ENCODE measurements at places on chromosomes 1 and 21.

- no peak for DNase-seq
Observed at GRCh38 chr1:42328916-42329496, 6.0 kb downstream of the FOXJ3 start.

- DNase-seq, result peak; percentile 84
Observed at GRCh38 chr1:155063550-155064110, at the start of gene EFNA4. EFNA4 (plus strand) TSS chr1:155063740; CDS start chr1:155063824, 84 bp downstream.

GRCh38 chr1:21468599-21468998 lies 28.7 kb downstream of the NBPF3 start:
- DNase-seq, result no peak

DNA sequence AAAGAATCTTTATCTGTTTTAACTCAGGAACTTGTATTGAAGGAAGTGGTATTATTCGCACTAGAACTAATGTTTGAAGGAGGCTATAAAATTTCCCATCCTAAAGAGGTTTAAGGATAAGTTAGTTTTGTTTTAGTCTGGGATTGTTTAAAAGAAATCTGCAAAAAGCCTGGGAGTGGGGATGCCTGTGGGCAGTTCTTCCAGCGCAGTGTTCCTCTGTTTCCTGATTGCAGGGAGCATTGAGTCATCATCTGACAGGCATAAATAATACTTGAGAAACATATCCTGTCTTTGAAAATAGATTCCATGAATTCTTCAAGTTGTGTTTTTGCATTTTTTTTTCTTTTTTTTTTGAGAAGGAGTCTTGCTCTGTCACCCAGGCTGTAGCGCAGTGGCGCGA lies 350.8 kb upstream of the PTBP2 start:
- no peak for DNase-seq

GRCh38 chr21:16709866-16710550 lies 802.8 kb upstream of the CXADR start:
- no peak for DNase-seq

DNA sequence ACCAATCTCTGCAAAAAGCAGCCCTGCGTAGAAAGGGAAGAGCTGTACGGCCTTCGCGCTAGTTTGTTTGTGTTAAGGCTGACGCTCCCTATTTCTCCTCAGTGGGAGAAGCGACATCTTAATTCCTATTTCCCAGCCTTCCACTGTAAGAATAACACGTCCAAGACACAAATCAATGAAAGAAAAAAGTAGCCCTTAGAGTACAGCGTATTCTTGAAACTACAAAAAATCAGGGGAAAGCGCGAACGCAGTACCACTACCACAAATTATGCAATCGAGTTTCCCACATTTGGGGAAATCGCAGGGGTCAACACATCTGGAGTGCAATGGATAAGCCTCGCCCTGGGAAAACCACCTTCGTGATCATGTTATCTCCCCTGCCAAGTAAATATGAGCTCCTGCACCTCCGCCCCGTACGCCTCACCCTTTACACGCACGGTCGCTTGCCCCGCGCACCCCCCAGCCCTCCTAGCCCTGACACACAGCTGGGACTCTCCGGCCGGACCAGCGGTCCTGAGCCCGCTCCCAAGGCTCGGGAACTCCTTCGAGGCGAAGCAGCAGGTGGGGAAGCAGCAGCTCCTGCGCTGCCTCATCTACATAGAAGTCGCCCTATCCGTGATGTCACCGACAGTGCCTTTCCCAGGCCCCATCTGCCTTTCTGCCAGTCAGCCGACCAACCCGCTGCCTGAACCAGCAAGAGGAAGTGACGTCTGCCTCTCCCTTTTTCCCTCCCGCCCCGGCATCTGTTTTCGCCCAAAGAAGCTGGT lies 94.7 kb downstream of the PPIAL4G start:
- DNase-seq, result peak; percentile 86

GRCh38 chr1:21552715-21553114 lies 43.5 kb downstream of the ALPL start:
- DNase-seq, result no peak

DNA sequence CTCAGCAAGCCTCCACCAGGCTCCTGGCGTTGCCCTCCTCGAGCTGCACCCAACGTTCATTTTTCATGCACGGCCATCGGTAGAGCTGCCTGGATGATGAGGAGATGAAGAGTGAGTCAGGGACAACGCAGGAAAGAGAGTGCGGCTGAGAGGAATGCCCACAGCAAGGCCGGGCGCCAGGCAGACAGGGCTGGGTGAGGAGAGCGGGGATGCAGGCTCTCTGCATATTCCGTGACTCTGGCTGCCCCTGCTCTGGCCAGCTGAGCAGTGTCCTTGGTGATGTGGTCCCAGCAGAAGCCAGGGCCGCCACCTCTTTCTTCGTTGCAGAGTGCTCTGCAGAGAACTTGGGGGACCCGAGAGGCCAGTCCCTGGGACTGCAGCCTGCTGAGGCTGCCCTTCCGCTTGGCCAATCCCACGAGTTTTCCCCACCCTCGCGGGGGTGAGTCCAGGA lies 10.8 kb downstream of the UMODL1 start:
- DNase-seq, result no peak

DNA sequence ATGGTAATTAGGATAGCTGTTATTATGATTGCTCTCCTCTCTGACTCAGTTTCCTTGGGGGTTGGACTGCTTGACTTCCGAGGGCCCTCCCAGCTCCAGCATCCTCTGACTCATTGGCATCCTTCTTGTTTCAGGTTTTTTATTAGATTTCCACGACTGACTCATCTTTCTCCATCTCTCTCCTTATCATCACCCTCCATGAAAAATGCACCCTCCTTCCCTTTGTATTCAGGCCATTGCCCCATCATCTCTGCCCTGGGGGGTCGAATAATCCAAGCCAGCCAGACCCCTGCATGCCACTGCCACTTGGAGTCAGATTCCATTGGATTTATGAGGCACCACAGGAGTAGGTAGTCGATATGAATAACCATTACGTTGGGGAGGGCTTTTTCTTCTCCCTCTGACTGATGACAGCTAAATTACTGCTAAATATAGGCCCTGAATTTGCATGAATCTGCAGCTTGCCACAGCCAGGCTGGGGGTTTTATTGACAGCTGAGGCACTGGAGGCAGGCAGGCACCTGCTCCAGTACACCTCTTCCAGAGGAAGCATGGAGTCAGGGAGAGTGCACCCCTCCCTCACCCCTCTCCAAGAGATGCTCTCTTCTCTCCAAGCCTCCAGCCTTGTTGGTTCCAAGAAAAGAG lies 91.7 kb downstream of the C1orf94 start:
- no peak for DNase-seq

DNA sequence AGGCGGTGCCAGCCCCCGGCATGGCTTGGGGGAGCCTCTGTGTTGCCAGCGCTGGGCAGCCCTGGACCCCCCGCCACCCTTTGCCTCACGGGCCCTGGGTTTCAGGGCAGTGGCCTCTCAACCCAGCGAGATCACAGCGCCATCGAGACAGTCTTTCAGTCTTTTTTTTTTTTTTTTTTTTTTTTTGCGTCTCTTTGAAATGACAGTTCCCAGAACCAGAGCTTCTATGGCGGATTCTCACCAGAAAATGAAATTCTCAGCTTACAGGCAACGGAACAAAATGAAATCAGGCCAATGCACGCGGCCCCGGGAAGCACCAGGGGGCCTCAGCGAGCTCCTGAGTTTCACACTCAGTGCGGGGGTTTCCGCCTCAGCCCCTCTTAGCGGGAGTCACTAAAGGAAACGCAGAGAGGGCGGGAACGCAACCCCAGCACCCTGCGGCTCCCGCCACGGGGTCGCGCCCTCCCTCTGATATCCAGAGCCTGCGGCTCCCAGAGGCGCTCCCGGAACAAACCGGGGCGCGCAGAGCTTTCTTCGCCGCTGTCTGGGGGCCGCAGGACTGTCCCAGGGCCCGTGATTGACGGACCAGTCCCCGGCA lies 8.0 kb upstream of the COL6A1 start:
- DNase-seq, result peak; percentile 65

DNA sequence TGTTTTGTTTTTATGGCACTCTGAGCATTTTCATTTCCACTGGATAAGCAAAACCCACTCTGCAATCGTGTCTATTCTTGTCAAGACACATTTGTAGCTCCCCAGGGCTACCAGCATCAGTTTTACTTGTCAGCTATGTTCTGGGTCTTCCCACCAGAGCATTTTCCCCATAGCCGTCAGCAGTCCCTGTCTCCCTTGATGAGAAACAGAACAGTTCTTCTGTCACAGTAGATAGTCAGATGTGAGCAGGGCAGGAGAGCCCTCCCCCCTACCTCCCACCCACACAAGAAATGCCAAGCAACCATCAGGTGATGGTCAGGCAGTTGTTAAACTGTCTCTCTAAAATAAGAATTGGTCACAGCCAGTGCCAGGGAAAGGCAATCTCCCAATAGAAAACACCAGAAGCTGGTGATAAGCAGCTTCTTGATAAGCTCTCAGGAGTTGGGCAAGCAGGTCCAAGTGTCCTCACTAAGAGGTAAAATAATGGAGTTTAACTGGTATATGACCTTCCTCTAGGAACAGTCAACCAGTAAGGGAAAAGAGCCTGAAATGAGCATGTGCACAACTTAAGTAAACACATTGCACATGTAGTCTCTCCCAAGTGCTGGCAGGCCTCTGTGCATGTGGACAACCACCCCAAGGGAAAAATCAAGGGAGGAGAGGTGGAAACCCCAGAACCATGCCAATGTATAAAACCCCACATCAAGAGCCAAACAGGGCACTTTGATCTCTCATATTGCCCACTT lies 208.2 kb downstream of the S1PR1 start:
- DNase-seq, result no peak

DNA sequence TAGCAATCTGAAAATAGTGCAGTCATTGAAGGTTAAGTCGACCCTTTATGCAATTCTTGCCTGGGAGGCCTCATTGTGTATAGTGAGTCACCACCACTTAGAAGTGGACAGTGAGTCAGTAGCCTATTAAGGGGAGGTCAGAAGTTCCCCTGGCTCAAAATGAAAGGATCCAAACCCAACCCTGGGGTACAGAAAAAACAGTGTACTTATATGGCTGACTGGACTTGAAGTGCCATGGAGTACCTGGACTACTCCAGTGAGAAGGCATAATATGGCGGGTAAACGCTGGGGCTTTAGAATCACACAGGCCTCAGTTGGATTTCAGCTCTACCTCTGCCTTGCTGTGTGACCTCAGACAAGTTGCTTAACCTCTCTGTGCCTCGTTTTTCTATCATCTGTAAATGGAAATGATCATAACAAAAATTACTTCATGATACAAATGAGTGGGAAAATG lies 2.2 kb upstream of the BCL9 start:
- DNase-seq, result no peak

GRCh38 chr1:1135339-1136136 lies 19.6 kb upstream of the C1orf159 start:
- no peak for DNase-seq

GRCh38 chr1:23525558-23526250 lies 5.3 kb downstream of the E2F2 start:
- no peak for DNase-seq

DNA sequence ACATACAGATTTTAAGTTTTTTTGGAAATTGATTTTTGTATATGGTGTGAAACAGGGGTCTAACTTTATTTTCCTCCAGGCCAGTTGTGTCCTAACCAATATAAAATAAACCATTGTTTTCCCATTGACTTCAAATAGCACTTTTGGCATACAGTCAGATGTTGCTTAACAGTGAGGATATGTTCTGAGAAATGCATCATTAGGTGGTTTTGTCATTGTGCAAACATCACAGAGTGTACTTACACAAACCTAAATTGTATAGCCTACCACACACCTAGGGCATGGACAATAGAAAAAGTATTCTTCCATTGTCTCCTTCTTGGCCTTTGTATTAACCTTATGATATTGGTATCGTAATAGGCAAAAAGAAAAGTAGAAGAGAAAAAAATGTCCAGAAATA lies 37.4 kb upstream of the DISP1 start:
- no peak for DNase-seq

- DNase-seq, result no peak
Observed at GRCh38 chr1:46284597-46285564, 18.5 kb downstream of the LRRC41 start.

DNA sequence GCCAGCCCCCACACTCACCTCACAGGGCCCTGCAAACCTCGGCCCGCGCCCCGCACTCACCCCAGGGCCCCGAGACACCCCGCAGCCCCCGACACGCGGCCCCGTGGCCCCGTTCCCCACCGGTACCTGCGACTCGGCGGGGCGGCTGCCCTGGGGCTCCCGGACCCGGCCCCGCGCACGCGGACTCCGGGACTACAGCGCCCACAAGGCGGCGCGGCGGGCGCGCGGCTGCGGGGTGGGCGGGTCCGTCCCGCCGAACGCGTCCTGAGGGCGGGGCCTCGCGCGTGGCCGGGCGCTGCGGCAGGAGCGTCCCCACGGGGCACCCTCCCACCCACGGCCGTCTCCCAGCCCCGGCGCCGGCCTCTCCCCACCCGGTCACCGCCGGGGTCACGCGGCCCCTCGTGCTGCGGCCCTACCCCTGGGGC lies at the start of gene SLC19A1:
Gene SLC19A1, minus strand, starts transcription at position 199 of the 425 bp plus-strand sequence. CDS start 4,481 bp downstream, outside the sequence.
- peak; percentile 69 for DNase-seq

DNA sequence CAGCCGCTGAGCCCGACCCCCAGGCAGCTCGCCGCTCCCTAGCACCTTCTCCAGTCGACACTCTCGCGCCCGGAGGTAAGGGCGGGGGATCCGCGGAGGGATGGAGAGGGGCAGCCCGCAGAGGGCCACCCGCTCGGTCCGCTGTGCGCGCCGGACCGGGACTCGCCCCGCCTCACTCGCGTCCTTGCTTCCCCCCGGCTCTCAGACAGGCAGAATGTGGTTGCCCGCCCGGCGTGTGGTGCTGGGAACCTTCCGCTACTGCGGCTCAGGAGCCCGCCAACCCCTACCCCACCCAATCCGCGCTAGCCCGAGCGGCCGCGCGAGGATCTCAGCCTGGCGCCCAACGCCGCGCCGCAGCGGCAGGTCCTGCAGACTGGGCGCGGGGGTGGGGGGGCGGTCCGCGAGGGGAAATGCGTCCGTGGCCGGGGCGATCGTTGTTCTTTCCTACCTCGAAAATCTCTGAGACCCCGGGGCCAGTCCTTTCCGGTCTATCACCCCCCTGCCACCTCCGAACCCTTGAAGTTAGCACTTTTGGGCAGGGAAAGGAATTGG lies 404 bp downstream of the LRRC8C start:
- peak; percentile 75 for DNase-seq

GRCh38 chr1:238139713-238140112 lies 249.0 kb upstream of the ZP4 start:
- no peak for DNase-seq

- DNase-seq, result no peak
Observed at GRCh38 chr1:158333405-158334155, 2.2 kb upstream of the CD1B start.

DNA sequence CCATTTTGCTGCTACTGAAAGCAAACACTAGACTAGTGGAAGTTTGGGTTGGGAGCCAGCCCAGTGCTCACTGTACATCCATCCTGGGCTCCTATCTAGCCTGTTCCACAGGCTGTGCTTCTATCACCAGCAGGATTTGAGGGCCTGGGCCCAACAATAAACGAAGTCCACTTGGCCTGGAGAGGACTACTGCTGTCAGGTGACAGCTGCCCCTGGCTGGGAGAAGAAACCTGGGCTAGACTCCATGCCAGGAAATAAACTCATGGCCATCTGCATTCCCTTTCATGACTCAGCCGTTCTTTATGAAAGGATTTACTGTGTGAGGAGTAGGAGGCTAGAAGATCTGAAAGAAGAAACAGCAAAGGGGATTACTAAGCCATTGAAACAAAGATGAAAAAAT lies 35.5 kb downstream of the COLGALT2 start:
- DNase-seq, result no peak

All from CD8-positive, alpha-beta memory T cell (primary cell).